Stimulated activated CD4-positive, alpha-beta T cell treated with anti-CD3 and anti-CD28 coated beads, Interleukin-1b, Interleukin-23, amount 100 ng/mL, for 24 hours (primary cell): ENCODE measurements at places on chromosomes 3 and 15.

DNA sequence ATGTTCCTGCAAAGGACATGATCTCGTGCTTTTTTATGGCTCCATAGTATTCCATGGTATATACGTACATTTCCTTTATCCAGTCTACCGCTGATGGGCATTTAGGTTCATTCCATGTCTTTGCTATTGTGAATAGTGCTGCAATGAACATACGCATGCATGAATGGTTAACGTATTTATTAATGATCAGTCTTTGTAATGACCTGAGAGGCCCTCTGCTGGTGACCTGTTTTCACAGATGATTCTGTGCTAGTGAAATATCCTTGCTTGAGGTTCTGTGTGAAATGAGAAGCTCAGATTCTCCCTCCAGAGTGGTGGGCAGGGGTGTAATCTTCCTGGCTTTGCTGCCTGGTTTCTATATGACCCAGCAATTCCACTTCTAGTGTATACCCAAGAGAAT, 160.2 kb upstream of the RASGRP1 start:
- DNase-seq: no peak

GRCh38 chr3:141151439-141151838, 80.2 kb upstream of the PXYLP1 start:
- no peak for DNase-seq

- DNase-seq: no peak
Observed at GRCh38 chr15:96369825-96370621, 39.5 kb downstream of the NR2F2 start.

DNA sequence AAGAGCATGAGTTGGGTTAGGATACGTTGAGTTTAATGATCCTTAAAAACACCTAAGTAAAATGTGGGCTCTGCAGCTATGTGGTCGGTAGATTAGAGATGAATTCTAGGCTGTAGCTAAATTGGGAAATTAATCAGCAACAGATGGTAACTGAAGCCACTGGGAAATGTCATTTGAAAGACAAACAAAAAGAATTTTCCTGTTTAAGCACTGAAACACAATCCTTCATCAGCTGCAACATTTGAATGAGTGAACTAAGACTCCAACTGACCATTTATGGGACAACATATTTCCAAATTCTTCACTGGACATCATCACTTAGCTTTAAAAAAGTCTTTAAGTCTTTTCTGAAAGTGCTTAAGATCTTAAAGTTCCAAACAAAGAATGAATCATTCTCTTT, 226.9 kb downstream of the ZNF385D start:
- DNase-seq: no peak

GRCh38 chr3:66816090-66816761, 181.9 kb upstream of the KBTBD8 start:
- no peak for DNase-seq

DNA sequence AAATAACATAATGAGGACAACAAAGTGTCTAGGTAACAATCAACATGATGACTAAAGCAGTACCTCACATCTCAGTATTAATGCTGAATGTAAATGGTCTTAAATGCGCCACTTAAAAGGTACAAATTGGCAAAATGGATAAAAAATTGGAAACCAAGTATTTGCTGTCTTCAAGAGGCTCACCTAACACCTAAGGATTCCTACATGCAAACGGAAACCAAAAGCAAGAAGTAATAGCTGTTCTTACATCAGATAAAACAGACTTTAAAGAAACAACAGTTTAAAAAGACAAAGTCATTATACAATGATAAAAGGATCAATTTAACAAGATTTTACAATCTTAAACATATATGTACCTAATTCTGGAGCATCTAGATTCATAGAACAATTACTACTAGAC, 22.5 kb downstream of the CSNK1G1 start:
- no peak for DNase-seq

DNA sequence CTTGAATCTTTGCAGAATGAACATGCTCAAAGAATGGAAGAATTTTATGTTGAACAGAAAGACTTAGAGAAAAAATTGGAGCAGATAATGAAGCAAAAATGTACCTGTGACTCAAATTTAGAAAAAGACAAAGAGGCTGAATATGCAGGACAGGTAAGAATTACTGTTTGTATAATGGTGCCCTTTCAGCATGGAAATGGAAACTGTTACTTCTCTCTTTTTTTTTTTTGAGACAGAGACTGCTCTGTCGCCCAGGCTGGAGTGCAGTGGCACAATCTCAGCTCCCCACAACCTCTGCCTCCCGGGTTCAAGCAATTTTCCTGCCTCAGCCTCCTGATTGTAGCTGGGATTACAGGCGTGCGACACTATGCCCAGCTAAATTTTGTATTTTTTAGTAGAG, 27.6 kb upstream of the CLDN11 start:
- DNase-seq: no peak

DNA sequence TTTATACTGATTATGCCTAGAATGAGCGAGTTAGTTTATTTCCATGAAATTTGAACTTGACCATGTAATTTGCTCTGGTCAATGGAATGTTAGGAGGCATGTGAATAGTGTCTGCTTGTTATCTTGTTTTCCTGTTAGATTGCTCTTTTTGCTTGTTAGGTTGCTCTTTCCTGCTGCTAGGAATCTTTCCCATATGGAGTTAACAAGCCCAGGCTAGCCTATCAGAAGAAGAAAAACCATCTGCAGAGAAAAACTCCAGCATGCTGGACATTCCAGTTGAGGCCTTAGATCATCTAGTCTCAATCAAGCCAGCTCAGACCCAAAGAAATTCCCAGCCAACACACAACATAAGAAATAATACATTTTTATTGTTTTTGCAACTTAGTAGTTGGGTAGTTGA, 470.2 kb upstream of the AGTR1 start:
- DNase-seq: no peak

GRCh38 chr3:71566776-71567175, 16.8 kb downstream of the FOXP1 start:
- no peak for DNase-seq

DNA sequence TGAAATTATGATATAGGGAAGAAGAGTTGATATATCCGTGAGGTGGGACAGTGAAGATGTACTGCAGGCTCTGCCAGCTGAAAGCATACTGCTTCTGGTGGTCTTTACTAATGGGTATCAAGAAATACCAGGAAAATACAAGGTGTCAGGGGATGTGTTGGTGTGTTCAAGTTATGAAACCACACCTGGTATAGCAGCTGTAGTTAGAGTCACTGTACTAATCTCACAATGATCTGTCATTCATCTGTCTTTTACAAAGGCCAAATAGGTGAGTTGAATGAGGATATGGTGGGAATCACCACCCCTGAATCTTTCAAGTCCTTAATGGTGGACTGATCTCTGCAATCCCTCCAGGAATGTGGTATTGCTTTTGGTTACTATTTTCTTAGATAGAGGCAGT, 152.7 kb downstream of the NFKBIZ start:
- DNase-seq: no peak

DNA sequence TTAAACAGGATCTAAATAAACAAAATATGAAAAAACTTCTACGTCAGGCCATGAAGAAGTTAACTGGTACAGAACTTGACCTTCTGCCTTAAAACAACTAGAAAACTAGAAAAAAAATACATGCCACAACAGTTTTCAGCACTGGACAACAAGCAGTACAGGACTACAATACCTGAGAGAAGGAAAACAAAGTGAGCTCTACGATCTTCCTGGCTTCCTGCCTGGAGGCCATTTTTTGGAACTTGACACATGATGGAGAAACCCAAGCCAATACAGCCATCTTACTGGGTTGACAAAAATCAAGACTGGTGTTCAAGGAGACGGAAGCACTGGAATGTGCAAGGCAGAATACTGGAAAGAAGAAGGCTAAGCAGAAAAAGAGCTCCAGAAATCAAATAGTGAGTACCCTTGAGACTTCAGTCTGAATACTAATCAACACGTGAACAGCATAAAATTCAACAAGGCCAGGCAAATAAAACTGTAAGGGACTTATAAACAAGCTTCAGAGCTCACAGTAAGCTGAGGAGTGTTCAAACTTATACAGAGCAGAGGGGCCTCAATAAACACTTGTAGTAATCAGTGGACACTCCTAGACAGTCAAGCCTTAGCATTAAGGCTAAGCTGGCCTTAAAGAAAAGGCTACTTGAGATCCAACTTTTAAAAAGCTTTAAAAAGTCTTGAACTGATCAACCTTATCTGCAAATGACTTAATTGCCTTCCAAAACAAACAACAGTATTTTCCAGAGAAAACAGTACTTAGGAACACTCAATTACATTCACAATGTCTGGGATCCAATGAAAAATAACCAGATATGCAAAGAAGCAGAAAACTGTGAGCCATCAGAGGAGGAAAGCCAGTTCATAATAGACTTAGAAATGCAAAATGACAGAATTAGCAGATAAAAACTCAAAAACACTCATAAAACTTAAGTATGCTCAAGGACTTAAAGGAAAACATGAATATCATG, 63.2 kb downstream of the DLG1 start:
- DNase-seq: no peak

DNA sequence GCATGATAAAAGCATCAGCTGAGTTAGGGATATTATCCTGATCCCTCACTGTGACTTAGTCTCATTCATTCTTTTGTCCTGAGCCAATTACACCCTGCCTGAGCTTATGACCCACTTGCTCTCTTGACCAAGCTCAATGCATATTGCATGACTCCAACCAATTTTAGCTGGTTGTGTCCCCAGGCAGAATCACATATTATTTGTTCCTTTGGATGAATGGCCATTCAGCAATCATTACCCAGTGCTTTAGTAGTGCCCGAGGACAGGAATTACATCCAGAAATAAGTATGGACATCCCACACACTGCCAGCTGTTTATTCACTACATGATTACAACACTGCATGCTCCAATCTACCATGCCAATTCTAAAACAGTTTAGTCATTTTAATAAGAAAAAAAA, 322.5 kb downstream of the ZBBX start:
- DNase-seq: no peak

- DNase-seq: no peak
Observed at GRCh38 chr3:16504242-16504641, 9.3 kb downstream of the RFTN1 start.

DNA sequence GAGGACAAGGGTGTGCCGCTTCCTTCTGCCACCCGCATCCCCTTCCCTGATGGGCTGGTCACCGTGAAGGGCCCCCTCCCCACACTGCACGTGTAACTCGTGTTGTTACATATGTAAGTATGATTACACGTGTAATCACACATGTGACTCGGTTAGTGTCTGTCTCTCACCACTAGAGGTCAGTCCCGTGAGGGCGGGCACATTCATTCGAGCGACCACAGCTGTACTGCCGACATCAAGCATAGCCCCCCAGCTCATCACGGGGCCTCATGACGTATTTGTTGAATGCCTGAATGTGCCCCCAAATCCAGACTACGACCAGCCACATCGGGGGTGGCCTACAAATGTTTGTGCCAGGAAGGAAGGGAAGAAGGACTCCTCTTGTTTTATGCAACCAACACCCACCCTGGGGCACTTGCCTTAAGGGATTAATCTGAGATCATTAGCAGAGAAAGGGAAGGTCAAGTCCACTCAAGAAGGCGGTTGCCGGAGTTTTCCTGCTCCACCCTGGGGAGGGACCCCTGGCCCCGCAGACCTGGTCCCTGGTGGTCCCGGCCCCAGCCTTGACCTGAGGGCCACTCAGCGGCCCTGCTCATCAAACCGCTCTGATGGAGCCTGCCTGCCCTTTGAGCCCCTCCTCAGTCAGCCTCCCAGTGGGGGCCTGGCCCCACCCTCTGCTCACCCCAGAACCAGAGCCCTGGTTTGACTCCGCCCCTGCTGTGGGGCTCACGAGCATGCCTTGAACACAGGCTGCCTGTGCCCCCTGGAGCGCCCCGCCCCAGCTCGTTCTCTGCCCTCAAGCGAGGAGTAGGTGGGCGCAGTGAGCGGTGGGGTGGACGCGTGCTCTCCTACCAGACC, 52.8 kb downstream of the RGMA start:
- DNase-seq: no peak

- no peak for DNase-seq
Observed at GRCh38 chr3:193871220-193871485, 264.8 kb upstream of the HES1 start.

DNA sequence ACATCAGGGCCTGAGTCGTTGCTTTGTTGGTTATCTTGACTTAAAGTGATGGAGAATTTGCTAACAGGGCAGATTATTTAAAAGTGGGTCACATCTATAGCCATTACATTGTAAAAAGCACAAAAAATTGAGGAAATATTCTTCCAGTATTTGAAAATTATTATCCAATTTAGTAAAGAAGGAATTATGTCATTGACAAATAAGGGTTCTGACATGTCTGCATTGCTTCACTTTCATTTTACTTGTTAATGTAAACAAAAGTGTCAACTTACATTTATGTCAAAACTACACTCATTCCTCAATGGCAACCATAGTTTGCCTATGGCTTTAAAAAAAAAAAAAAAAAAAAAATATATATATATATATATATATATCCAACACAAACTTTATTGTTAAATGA, 3.4 kb upstream of the PARP14 start:
- DNase-seq: no peak

DNA sequence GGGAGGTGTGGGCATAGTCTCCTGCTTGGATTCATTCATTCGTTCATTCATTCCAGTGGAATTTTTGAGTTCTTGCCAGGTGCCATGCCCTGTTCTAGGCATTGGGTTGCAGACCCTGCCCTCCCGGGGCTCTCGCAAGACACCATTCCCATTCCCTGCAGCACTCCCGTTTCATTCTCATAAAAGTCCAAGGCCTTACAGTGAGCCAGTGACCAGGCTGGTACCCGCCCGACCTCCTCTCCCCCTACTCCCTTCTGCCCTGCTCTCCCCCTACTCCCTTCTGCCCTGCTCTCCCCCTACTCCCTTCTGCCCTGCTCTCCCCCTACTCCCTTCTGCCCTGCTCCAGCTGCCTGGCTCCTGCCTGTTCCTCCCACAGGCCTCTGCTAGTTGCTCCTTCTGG, 41.9 kb downstream of the AMOTL2 start:
- DNase-seq: no peak

DNA sequence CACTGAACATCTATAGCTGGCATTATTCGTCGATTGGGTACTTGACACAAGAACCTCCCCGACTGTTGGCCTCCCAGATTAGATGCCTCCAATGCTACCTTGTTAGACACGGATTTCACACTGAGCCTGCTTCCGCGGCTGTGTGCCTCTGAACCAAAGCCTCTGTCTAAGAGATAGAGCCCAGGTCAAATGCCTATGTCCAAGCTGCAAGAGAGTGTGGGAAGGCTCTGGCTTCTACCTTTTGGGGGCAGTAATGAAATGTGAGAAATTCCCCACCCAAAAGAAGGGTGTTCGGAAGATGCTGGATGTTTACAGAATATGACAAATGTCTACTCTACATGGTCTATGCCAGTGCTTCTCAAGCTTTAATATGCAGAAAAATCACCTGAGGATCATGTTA, 2.0 kb upstream of the RPUSD2 start:
- no peak for DNase-seq

GRCh38 chr3:5663601-5664000, 476.1 kb downstream of the EDEM1 start:
- no peak for DNase-seq

DNA sequence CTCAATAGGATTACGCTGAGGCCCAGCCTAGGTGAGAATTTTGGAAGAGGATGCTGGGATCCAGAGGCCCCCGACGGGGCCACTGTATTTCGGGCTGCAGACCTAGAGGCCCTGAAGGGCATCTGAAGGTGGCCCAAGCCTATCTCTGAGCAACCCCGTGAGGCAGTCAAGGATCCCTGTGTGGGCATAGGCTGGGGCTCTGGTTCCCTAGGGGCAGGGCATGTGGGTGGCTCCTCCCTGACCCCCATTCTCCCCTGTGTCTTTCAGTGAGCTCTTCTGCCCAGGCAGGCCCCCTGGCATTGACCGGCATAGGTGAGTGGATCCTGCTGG, 216.0 kb downstream of the SNRPN start:
- DNase-seq: no peak

GRCh38 chr15:75577401-75578172, 1.5 kb downstream of the PTPN9 start:
- no peak for DNase-seq
